ENCODE measurements at places on chromosomes 7 and 10.
A peak's percentile ranks its signal among the peaks of the same experiment; 100 is the strongest.

DNA sequence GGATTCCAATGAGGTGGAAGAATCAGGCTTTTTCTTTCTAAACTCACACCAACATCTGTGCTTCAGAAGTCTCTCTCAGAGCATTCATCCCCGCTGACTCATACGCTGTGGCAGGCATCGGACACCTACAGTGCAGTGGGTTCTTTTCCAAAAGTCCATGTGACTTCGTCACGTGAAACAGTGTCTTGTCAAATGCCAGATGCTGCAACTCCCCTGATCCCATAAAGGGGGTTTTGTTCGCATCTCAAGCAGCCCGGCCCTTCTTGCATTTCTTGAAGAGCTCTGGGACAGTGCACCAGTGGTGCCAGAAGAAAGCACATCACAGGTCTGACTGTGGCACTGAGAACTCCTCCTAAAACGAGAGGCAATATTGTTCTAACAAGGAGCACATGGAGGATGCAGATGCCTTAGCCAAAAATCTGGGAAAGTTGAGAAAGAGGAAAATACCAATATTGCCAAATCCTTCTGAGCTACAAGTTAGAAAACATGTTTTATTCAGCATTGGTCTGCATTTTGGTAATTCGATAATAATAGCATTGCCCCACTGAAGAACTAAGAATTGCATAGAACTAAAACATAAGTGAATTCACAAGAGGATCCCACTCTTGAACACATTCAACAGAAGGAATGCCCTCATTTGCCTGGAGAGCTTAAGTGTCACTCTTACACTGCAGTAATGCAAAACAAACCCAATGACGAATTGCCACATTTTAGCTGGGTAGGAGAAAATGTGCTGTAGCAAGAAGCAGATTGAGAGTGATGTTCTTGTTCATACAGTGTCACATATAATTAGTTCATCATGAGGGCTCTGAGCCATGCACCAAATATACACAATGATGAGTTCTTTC lies 204.4 kb downstream of the CXCL12 start:
- no peak for DNase-seq

GRCh38 chr7:99428972-99429566 lies 9.5 kb downstream of the PTCD1 start:
- no peak for DNase-seq

DNA sequence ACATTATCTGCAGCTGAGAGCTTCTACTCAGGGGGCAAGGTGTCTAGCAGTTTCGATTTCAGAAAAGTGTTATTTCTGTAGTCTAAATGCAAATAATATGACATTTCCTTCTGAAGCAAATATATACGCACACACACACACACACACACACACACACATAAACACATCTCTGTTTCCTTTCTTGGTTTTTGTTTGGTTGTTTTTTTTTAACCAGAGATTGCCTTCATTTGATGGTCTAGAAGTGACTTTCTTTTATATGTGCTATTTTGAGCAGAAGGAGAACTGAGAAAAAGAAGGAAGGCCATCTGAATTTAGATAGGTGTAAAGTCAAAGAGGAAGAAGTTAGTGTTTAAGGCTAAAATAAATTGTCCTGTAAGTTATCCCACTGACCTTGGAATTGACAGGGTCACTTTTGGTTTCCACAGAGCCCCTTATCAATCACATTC lies 142.2 kb downstream of the TRIL start:
- no peak for DNase-seq

DNA sequence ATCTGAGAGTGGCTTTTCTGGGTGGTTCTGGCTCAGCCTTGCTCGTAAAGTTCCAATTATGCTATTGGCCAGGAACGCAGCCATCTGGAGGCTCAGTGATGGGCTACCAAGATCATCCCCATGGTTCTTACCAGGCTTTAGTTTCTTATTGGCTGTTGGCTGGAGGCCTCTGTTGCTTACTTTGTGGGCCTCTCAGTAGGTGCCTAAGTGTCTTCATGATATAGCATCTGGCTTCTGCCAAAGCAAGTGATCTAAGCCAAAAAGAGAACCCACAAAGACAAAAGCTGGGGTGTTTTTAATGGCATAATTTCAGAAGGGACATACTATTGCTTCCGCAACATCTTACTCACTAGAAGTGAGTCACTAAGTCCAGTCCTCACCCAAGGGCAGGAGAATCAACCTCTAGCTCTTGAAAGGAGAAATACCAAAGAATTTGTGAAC lies 132.0 kb upstream of the MDFIC start:
- DNase-seq, result no peak

GRCh38 chr7:131370523-131370968 lies 42.9 kb downstream of the MKLN1 start:
- DNase-seq, result no peak

GRCh38 chr10:110479710-110480109 lies 18.0 kb upstream of the DUSP5 start:
- DNase-seq, result no peak

GRCh38 chr10:23013581-23014335 lies 81.6 kb upstream of the MSRB2 start:
- no peak for DNase-seq

- DNase-seq, result no peak
Measured at GRCh38 chr7:36355490-36355889, 34.2 kb upstream of the ANLN start.

DNA sequence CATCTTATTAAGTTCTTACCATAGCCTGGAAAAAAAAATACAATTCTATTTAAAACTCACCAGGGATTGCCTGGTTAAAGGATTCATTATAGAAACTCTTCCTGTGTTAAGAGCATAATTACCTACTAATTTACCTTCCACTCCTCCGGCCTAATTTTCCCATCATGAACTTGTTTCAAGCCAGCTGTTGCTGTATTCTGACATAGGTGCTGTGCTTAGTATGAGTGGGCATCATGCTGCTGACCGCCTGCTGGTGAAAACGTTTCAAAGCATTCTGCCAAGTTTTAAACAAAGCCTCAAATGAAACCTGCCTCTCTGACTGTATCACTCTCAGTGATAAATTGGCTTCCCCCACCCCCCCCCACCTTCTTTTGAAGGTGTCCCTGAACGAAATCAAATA lies 47.8 kb upstream of the KCNMA1 start:
- DNase-seq, result peak; percentile 31

DNA sequence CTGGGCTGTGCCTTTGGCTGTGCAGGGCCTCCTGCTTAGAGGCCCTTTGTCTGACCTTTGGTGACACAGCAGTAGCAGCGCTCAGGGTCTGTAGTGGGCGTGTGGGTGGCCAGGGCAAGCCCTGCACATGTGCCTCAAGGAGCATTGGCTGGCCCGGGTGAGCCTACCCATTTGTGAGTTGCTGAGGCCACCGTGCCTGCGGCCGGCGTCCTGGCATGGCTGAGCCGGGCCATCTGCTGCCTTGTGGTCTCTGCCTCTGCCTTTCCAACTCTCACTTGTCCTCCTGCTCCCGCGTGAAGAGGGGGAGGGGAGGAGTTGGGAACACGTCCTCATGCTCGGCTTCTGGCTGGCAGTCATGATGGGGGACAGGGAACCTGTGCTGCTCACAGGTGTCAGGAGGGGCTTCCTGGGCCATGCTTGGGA lies 9.2 kb upstream of the ORAI2 start:
- DNase-seq, result no peak

DNA sequence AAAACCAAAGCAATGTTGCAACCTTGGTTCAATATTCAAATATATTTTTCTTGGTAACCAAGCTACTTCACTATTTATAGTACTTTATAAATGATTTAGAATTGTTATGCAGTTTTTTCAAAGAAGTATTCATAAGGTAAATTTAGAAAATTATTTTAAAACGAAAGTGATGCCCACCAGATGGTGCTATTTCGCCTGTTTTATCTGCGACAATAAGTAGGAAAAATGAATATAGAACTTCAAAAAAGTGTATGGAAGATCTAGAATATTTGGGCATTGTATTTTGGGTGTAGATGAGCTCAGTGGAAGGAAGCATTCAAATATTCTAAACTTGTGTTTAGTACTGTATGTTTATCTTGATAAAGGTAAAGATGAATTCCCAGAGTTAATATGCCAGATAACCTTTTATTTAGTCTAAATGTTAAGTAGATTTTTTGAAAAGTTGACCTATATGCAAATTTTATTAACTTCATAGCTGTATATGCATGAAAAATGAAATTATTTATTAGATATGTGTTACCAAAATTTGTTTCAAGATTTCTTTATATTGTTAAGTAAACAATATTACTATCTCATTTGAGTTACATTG lies 93.2 kb downstream of the ADK start:
- DNase-seq, result peak; percentile 36

DNA sequence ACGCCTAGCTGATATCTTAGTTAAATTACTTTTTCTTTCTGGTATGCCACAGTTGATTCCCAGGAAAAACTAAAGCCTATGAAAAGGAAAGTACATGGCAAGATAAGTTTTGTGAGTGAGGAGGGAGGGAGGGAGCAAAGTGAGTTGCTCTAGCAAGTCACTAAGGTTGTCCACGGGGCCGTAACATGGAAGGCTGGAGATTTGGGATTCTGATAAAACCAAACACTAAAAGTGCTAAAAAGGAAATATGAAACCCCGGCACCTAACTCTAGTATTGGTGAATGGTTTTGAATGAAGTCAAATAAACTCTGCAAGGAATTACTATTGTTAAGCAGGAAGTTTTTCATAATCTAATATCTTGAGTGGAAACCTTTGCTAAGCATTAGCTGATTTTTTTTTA lies 1.7 kb downstream of the AGR2 start:
- no peak for DNase-seq

GRCh38 chr7:2638224-2638991 lies 6.6 kb downstream of the TTYH3 start:
- DNase-seq, result no peak

DNA sequence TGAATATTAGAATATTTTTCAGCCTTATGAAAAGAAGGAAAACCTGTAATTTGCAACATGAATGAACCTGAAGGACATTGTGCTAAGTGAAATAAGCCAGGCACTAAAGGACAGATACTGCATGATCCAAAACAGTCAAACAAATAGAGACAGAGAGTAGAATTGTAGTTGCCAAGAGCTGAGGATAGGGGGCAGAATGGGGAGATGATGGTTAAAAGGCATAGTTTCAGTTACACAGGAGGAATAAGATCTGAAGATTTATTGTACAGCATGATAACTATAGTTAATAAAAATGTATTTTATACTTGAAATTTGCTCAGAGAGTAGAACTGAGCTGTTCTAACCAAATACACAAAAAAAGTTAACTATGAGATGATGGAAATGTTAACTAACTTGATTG lies 149.0 kb upstream of the TMEM106B start:
- DNase-seq, result no peak

DNA sequence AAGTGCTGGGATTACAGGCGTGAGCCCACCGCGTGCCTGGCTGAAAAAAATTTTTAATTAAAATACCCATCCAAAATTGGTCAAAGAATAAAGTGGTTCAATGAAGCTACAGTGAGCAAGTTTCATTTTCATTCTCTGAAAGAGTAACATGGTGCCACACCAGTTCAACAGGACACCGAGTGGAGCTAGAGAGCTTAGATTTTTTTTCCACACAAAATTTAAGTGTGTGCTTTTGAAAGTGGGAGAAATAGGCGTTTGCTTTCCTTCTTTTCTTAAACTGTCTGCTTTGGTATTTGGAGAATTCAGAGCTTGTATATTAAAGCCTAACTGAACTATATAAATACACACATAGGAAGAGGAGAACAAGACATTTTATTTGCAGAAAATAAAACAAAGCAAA lies 43.4 kb downstream of the BPGM start:
- DNase-seq, result no peak

DNA sequence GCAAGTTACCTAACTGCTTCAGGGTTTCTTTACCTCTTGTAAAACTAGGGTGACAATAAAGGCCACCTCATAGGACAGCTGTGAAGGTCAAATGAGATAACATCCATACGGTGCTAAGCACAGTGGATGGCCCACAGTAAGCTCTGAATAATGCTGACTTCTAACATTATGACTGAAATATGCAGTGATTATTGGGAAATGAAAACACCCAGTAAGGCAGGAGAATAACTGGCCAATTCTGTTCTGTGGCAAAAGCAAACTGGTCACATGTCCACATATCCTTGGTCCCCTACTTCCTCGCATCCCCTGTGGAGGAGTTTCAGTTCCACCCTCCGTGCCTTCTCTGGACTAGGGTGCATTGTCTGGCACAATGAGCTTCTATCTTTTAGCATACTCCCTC lies 1.4 kb downstream of the CUBN start:
- DNase-seq, result no peak

- DNase-seq, result no peak
Measured at GRCh38 chr7:17329440-17329839, 31.0 kb downstream of the AHR start.

GRCh38 chr10:62638062-62638477 lies 166.4 kb upstream of the ADO start:
- no peak for DNase-seq

DNA sequence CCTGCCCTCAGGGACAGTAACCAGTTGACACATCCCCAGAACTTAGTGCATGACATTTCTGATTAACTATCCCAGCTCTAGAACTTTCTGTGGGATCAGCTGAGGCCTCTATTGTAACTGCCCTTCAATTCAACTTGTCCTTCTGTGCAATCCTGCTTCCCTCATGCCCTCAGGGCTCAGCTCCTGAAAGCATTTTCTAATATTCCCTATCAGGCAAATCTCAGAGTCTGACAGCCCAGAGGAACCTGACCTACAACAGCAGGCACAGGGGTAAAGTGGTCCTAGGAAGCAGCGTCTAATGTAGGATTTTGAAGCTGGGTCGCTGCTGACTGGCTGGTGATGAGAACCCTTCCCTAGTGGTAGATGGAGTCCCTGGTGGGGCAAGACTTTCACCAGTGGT lies 13.6 kb upstream of the STN1 start:
- no peak for DNase-seq

- DNase-seq, result no peak
Measured at GRCh38 chr10:88883448-88883809, 3.4 kb downstream of the STAMBPL1 start.

- no peak for DNase-seq
Measured at GRCh38 chr10:123378302-123378701, 224.1 kb downstream of the BUB3 start.

- DNase-seq, result no peak
Measured at GRCh38 chr10:13271552-13272163, 28.2 kb downstream of the PHYH start.

DNA sequence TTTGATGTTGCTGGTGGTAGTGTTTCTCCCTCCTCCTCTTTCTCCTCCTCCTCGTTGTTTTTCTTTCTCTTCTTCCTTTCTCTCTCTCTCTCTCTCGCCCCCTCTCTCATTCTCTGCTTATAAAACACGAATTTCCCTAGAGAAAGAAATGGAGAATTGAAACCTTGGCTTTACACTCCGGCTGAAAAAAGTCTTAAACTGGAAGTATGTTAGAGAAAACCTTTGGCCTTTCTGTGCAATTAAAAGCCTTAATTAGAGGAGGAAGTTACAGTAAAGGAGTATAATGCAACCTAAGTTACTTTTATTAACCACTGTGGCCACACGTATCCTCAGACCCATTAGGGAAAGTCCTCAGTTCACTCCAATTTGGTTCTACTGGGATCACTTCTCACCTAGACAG lies 501.7 kb upstream of the SORCS1 start:
- DNase-seq, result no peak

Measured in DMS79 treated with DMSO at 0.1 percent for 48 hours (cell line).